ENCODE measurements at places on chromosomes 2 and 18.

- DNase-seq: no peak
These were observed 1.4 kb downstream of the GCFC2 start for GRCh38 chr2:75709297-75709696.

DNA sequence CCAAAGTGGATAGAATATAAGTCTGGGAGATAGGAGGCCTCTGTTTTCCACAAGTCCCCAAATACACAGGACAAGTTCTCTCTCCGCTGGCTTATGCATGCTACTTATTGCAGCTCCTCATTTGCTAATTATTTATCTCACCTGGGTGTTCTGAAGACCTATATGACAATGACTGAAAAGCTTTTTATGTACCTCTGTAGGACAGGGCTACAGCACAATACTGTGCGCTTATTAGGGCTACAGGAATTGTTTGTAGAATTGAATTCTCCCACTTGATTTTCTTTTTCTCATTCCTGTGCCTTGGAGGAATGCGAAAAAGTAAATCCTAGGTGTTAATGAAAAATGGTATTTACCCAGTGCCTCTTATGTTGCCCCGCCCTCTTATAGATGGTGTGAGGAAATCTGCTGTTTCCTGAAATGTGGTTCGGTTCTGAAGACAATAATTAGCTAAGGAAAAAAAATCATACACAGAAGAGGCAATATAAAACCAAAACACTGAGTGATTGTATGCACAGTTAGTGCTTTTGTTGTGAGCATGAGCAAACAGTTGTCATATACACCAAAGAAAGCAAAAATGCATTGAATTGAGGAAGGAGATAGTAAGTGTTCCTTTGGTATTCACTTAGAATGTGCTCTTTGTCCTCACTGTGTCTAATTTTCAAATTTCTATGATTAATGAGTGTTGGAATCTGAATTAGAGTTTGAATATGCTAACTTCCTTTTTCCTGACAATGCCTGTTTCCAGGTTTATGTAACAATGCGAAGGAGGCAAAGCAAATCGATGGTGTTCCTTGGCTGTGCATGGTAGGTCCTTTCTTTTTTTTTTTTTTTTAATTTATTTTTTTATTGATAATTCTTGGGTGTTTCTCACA lies 78.7 kb upstream of the PNPT1 start:
- no peak for DNase-seq

- no peak for DNase-seq
These were observed 214.4 kb upstream of the ARL4C start for GRCh38 chr2:234711308-234711707.

DNA sequence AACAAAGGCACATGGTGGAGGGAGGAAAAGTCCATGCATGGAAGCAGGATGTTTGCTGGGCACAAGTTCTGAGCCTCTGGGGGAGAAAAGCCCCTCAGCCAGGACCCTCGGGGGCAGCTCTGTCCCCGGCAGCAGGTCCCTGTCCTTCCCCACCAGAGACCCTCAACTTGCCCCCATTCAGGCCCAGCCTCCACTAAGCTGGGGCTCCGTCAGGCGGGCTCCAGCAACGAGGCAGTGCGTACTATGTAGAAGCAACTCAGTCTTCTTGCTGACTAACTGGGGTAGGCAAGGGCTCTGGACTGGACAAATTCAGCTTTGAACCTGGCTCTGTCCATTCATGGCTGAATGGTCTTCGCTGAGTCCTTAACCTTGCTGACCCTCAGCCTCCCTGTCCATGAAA lies 23.0 kb downstream of the CFAP65 start:
- no peak for DNase-seq

GRCh38 chr2:178718283-178718682 lies 88.9 kb downstream of the TTN start:
- DNase-seq: no peak

DNA sequence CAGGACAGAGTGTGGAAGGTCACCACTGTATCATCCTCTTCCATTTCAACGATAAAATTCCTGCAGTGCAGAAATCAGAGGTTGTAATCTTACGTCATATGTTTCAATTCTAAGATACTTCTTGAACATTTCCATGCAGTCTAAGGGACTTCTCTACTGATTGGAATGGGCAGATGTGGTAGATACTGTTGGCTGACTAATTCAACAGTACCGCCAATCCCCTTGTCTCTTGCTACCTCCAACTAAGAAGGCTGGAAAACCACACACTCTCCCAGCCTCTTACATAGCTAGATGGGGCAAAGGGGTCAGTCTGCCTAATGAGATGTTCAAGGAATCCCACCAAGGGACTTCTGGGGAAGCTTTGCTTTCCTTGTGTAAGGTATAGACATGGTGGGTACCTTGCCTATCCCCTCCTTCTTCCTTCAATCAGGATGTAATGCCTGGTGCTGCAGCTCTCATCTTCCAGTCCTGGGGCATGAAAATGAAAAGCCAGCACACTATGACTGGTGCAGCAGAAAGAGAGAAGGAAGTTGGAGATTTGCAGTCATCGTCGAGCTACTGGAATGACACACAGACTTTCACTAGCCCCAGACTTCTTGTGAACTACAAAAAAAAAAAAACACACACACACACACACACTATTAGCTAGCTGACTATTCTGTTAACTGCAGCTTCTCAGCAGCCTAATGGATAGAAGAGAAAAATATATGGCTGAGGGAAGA lies 84.1 kb downstream of the ALPK2 start:
- DNase-seq: no peak

DNA sequence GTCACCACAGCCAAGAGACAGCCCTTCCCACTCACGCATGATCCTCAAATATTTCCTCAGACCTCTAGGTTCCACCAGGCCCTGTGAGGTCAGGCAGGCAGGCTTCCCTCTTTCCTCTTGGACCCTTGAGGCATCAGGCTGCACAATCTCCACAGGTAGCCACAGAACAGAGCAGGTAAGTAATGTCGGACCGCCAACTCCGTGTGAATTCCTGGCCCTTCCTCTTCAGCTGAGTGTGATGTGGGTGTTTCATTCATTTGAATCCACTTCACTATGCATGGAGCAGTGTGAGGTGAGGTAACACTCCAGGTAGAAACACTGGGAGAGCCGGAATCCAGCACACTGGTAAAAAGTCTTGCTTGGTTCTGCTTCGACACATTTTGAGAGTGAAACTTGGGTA lies 44.0 kb downstream of the MRPL35 start:
- DNase-seq: no peak

DNA sequence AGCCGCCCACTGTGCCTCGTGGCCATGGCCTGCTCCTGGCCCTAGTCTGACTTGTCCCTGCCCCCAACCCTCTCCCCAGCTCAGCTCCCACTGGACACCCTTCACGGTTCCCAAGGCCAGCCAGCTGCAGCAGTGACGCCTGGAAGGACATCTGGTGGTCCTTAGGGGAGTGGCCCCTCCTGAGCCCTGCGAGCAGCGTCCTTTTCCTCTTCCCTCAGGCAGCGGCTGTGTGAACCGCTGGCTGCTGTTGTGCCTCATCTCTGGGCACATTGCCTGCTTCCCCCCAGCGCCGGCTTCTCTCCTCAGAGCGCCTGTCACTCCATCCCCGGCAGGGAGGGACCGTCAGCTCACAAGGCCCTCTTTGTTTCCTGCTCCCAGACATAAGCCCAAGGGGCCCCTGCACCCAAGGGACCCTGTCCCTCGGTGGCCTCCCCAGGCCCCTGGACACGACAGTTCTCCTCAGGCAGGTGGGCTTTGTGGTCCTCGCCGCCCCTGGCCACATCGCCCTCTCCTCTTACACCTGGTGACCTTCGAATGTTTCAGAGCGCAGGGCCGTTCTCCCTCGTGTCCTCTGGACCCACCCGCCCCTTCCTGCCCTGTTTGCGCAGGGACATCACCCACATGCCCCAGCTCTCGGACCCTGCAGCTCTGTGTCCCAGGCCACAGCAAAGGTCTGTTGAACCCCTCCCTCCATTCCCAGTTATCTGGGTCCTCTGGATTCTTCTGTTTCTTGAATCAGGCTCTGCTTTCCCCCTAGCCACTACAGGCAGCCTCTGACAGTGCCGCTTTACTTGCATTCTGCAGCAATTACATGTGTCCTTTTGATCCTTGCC lies 35.8 kb downstream of the ANO7 start:
- DNase-seq: no peak

GRCh38 chr18:49858309-49859020 lies 45.1 kb upstream of the ACAA2 start:
- no peak for DNase-seq

- DNase-seq: no peak
These were observed 1.6 kb upstream of the IGFBP5 start for GRCh38 chr2:216696751-216697560.

- DNase-seq: no peak
These were observed 112.6 kb downstream of the CERS6 start for GRCh38 chr2:168568476-168569267.

DNA sequence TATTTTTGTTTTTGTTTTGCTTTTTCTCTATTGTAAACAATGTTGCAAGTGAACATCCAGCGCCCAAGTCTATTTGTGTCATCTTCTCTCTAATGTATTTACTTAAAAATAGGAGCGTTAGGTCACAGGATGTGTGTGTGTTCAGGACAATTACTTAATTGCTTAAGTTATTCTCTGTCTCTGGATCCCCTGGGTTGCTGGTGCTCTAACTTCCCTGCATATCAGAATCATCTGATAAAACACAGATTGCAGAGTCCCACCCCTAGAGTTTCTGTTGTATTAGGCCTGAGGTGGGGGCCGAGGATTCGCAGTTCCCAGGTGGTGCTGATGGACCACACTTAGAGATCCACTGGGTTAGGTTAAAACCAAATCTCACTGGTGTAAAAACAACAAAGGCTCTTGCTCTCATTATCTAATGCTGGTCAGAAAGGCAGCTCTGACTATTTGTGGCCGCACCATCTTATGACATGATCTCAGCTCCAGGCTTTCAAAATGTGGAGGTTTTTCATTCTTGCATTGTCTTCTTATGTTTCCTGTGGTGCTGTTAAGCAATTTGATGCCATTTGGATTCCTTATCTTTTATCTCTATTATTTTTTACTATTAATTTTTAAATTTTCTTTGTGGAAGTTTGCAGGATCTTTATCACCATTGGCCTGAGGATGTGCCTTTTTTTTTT lies 87.7 kb downstream of the CLIP4 start:
- DNase-seq: no peak

DNA sequence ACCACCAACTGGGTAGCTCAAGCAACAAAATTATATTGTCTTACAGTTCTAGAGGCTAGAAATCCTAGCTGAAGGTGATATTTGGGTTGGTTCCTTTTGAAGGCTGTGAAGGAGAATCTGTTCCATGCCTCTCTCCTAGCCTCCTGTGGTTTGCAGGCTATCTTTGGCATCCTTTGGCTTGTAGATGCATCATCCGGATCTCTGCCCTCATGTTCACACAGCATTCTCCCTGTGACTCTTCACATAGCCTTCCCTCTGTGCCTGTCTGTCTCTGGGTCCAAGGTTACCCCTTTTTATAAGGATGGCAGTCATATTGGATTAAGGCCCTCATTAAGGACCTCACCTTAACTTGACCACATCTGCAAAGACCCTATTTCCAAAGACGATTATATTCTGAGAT lies 78.6 kb upstream of the MAP3K20 start:
- DNase-seq: no peak

GRCh38 chr2:55061523-55062344 lies 11.5 kb upstream of the RTN4 start:
- DNase-seq: no peak

GRCh38 chr2:102063487-102063911 lies 71.7 kb downstream of the IL1R2 start:
- no peak for DNase-seq

- no peak for DNase-seq
These were observed 102.3 kb downstream of the OSR1 start for GRCh38 chr2:19256121-19256601.

- no peak for DNase-seq
These were observed 45.5 kb downstream of the RAB12 start for GRCh38 chr18:8654503-8655451.

GRCh38 chr2:104026725-104027124 lies 827.2 kb upstream of the POU3F3 start:
- no peak for DNase-seq

GRCh38 chr2:190357600-190357999 lies 14.2 kb downstream of the INPP1 start:
- no peak for DNase-seq

- DNase-seq: no peak
These were observed 280.9 kb upstream of the STON1 start for GRCh38 chr2:48249025-48249424.

Measured in esophagus squamous epithelium (tissue), 5 donors.